NCI-H510A (cell line): ENCODE measurements at places on chromosomes 4 and X.

- DNase-seq, result no peak
Observed at GRCh38 chrX:113551919-113552318, 711.3 kb upstream of the AMOT start.

DNA sequence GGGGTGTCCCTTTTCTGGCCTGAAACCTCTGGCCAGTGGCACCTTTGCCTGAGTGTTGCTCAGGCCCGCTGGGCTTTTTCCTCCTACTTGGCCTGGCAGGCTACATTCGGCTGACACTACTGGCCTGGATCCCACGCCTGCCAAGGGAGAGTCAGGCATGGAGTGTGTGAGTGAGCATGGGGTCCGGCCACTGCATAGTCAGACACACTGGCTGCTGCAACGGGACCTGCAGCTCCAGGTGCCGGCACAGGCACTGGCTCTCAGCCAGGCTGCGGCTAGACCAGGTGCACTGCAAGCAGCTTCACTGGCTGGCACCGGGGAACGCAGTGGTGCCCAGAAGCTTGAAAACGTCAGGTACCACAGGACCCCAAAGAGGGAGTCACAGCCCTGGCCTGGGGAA is 434.9 kb downstream of the ARHGAP24 start:
- DNase-seq, result no peak

GRCh38 chr4:106266201-106266600 is 49.8 kb downstream of the TBCK start:
- DNase-seq, result no peak

DNA sequence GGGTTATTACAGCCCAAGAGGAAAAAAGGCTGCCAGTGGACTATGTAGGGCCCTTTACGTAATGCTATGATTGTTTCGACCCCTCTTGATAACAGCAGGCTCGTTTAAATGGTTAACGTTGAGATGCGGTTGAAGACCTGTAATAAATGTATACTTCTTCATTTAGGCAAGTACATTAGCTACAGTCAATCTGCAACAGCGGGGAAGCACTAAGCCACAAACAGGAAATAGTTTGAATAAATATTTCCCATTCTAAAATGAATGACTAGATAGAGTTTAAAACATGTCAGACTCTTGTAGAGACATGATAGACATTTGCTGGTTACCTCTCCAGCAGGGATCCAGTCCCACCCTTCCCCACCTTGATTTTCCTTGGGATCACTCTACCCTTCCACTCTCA is 38.1 kb upstream of the STIM2 start:
- no peak for DNase-seq
